ENCODE measurements at places on chromosomes 1 and 21.

- no peak for DNase-seq
Measured at GRCh38 chr21:46284733-46285132, 678 bp downstream of the MCM3AP start.

- DNase-seq = no peak
Measured at GRCh38 chr1:6052543-6053205, 7.0 kb downstream of the KCNAB2 start.

GRCh38 chr1:6342056-6342455, 51.5 kb downstream of the ACOT7 start:
- no peak for DNase-seq

DNA sequence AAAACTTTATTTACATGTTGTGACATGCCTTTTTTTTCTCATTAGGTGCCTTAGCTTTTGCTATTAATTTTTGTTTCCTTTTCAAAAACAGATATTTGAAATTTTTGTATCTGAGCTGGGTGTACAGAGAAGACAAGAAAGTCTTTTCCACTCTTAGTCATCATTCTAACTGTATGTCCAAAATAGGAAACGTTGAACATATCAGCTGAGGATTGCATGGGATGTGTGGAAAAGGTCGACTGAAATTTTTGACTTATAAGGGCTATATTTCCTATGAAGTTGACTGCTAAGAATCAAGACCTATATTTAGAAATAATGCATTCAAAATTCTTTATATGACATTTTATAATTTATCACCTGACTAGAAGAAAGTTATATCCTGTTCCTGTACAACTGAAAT, 270.0 kb upstream of the ZRANB2 start:
- no peak for DNase-seq

DNA sequence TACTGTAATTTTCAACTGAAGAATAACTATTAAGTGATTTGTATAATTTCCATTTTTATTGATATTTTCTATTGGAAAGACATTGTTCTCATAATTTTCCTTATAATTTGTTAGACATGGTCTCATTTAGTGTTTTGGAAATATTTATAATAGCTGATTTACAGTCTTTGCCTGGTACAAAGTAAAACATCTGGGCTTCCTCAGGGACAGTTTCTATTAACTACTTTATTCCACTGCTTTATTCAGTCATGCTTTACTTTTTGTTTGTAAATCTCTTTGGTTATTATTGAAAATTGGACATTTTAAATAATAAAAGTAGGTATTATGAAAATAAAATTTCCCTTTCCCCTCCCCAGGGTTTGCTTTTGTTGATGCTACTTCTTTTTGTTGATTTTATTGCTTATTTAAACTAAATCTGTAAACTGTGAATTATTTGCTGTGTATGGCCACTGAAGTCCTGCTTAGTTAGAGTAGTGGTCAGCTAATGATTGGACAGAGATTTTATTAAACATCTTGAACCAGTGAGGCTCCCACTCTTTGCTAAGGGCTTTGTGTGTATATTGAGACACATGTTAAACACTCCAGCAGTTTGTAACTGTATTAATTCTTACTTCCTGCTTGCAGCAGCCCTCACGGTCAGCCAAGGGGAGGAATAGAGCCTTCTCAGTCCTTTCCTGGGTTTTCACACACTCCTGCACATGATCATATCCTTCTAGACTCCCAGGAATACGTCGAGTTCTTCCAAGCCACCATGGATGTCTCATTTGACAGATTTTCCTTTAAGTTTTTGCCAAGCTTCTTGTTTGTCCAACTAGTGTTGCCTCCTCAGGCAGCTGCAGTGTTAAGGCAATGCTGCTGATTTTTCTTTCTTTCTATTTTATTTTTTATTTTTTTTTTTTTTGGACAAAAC, 994.6 kb upstream of the PRMT6 start:
- no peak for DNase-seq

- DNase-seq = peak; percentile 19
Measured at GRCh38 chr1:42933610-42934491, 24.8 kb downstream of the SLC2A1 start.

- DNase-seq = no peak
Measured at GRCh38 chr1:186960861-186961260, 132.1 kb downstream of the PLA2G4A start.

- no peak for DNase-seq
Measured at GRCh38 chr1:92934395-92935378, 26.6 kb downstream of the DIPK1A start.

- no peak for DNase-seq
Measured at GRCh38 chr1:119858126-119858525, 38.2 kb downstream of the ADAM30 start.

DNA sequence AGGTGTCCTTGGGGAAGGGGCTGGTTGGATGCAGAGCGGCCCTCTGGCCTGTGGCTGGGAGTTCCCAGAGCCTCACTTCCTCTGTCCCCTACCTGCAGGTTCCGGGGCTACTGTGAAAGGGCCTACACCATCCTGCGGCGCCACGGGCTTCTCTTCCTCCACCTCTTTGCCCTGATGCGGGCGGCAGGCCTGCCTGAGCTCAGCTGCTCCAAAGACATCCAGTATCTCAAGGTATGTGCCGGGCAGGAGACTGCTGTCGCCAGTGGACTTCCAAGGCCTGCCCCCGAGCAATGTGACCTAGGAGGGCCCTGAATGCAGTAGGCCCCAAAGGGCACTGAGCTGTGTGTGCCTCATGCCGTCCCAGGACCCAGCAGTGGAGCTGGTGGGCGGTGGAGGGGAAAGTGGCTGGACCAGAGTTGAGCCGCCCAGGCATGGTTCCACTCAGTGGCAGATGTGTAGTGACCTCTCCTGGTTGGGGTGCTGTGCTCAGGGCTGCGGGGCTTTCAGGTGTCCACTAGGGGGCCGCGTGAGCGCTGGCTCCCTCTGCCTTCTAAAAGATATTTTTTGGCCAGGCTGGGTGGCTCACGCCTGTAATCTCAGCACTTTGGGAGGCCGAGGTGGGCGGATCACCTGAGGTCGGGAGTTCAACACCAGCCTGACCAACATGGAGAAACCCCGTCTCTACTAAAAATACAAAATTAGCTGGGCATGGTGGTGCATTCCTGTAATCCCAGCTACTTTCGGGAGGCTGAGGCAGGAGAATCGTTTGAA, 73.4 kb downstream of the PIK3CD start:
- peak; percentile 62 for DNase-seq

- no peak for DNase-seq
Measured at GRCh38 chr1:212690816-212691403, 8.7 kb downstream of the BATF3 start.

GRCh38 chr1:156379420-156380165, 10.6 kb downstream of the RHBG start:
- no peak for DNase-seq
